ENCODE measurements at places on chromosomes 6 and 20.
A peak's percentile ranks its signal among the peaks of the same experiment; 100 is the strongest.

GRCh38 chr6:72464246-72464645, 157.6 kb upstream of the KCNQ5 start:
- DNase-seq: no peak

DNA sequence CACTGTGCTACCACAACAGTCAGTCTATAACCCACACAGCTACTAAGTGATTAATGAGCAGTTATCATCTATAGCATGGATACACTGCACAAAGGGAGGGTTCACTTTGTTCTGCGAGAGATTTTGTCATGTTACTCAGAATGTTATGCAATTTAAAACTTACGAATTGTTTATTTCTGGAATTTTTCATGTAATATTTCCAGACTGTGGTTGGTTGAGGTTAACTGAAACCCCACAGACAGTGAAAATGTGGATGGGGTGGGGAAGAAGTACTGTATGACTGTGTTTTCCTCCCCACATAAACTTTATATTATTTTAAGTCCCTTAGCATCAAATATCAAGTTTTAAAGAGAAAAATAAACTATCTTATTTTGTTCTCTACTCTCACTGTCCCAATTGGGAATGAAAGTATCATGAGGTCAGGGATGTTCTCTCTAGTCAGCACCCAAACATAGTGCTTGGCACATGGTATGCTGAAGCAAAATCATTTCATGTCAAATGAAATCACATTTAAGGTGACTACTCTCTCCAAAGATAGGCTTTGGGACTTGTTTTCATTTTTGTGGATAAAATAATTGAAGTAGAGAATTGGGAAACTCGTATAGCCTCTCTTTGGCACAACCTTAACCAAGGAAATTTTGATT, 25.4 kb downstream of the DOP1A start:
- no peak for DNase-seq

DNA sequence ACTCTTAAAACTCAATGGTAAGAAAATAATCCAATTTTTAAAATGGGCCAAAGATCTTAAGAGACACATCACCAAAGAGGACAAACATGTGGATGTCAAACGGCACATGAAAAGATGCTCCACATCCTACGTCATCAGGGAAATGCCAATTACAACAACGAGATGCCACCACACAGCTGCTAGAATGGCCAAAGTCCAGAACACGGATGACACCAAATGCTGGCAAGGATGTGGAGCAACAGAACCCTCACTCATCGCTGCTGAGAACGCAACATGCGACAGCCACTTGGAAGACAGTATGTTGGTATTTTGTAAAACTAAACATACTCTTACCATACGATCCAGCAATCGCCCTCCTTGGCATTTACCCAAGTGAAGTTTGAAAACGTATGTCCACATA, 132.8 kb upstream of the CDH4 start:
- DNase-seq: no peak

DNA sequence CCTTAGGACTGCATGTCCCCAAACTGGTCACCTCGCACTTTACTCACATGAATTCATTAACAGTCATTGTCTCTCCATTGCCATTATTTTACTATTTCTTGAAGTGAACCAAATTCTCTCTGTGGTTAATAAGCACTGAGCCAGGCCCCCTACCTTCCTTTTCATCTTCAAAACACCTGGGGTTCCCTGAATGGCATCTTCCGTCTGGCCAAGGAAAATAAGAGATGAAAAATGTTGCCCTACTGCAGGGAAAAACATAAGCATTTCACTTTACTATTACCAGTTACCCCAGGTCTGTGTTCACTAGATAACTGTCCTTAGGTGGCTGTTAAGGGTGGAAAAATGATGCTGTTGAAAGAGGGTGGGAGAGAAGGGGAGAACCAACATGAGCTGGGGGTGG, 10.0 kb upstream of the NKX2-2 start:
- DNase-seq: no peak

- no peak for DNase-seq
Measured at GRCh38 chr20:63487116-63487764, 11.6 kb downstream of the EEF1A2 start.

DNA sequence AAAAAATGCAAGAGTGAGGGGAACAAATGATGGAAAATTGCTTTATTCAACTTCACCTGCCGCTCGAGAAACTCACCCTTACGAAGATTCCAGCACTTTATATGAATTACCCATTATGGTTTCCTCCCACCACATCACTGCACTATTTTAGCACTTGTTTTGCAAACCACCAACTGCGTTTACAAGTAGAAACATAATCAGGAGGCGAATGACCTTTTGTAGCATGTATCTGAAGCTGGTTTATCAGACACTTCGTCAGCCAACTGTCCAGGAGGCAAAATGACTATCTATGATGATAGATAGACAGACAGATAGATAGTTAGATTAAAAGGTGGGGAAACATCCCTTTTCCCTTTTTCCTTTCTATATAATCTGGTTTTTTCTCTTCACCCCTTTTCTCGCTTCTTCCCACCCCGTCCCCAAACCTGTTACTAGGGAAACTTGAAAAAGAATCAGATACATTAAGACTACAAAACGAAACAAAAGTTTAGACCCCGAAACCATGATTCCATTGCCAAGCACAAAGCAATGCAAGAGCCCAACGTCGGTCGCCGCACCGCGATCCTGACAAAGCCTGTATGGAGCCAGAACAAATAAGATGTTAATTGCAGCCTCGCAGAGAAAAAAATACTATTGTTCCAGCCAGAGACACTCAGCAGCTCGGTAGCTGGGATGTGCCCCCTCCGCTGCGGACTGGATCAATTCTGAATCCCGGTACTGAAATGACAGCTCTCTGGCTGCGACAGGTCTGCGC, 933 bp upstream of the ADGRB3 start:
- no peak for DNase-seq

- peak; percentile 73 for DNase-seq
Measured at GRCh38 chr6:34888874-34889555, at the start of gene ANKS1A. ANKS1A (plus strand) TSS chr6:34889255; CDS start chr6:34889403, 148 bp downstream.

GRCh38 chr20:63115651-63116411, 100.1 kb downstream of the YTHDF1 start:
- DNase-seq: no peak

DNA sequence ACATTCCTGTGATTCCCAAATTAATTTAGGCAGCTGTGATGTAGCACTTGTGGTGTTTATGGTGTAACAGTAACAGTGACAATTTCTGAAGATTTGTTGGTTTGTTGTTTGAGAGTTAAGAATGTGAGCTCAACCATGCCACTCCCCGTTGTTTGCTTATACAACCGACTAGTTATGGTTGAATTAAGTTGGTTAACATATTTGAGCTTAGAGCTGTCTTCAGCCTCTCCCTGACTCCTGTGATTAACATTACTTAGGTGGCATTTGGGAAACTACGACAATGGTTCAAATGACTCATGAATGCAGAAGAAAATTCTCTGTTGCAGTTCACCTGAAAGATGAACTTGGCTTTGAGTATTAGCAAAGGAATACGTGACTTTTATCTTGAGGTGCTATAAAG, 35.9 kb upstream of the PRL start:
- DNase-seq: no peak

GRCh38 chr6:81995548-81996289, 243.2 kb upstream of the TENT5A start:
- no peak for DNase-seq

- no peak for DNase-seq
Measured at GRCh38 chr20:41098703-41099250, 38.6 kb upstream of the PLCG1 start.

DNA sequence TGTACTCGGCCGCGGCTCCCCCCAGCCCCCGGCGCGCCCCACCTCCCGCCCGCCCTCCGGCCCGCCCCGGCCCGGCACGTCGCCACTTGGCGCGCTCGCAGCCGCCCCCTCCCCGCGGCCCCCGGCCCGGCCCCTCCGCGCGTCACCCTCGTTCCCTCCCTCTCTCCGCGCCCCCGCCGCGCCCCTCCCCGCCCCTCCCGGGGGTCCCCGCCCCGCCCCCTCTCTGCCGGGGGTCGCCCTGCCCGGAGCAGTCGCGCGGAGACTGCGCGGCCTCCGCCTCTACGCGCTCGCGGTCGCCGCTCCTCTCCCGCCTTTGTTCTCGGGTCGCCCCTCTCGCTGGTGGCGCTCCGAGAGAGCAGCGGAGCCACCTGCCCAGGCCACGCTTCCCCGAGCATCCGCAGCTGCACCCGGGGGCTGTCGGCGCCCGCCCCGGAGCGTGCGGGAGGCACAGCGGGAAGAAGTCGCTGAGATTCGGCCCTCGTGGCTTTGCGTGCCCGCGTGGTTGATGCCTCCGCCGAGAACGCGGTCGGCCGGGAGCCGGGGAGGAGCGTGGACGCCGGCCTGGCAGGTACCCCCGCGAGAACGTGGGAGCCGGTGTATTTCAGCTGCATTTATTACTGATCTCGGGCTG, at the start of gene PHF10:
TSS of gene PHF10 (minus strand) at position 7 of the 631 bp plus-strand sequence. CDS start 569 bp downstream, outside the sequence.
- DNase-seq: no peak

DNA sequence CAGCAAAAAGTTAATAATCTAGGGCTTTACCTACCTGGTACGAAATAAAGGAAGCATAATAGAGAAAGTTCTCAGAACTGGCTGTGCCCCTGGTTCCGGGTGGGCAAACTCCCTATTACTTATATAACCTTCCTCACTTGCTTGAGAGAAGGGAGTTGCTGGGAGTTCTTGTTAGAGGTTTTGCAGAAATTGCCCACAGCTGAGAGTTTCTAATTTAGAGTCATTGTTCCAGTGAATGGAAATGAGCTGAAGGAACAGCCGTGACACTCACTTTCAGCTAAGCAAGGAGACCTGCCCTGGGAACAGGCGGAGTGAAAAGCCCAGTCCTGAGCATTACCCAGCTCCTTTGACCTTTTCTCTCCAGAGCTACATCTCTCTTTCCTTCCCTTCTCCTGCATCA, 594.6 kb upstream of the FLRT3 start:
- no peak for DNase-seq

DNA sequence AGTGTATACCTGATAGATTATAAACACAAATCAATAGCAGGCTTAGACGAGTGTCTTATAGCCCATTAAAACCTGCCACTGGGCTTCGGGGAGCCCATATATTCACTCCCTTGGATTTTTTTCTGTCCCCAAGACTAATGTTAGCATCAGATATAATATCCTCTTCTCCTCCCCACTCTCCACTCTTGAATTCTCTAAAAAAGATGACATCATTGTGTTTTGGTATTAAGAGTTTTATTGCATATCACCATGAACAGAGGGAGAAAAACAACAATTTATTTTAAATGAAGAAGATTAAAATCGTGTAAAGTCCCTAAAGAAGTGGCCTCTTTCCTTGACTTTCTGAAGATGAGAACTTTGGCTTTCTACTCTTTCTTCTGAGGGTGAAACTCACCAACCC, 84.4 kb downstream of the MLIP start:
- no peak for DNase-seq

DNA sequence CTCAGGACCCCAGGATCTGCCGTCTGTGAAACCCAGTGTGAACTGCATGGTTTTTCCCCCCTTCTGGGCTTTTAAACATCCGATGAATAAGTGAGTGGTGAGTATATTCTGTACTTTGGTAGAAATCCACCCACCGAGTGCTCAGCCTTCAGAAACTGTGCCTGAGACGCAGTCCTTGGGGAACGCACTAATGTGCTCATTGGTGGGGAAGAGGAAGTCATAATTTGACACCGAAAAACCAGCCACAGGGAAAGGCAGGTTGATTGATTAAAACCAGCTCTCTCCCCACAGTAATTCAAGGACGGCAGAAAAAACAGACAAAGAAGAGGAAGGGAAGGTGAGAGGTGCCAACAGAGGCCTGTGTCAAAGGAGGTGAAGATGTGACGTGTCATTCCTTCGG, 21.7 kb downstream of the EDN3 start:
- DNase-seq: no peak

Data from HCT116 (cell line).